Progenitor cell of endocrine pancreas (in vitro differentiated cells): ENCODE measurements at places on chromosomes 5 and 9.

- no peak for DNase-seq
Observed at GRCh38 chr5:53084546-53085255, 24.9 kb downstream of the MOCS2 start.

GRCh38 chr5:61298580-61298979, 33.5 kb upstream of the ZSWIM6 start:
- no peak for DNase-seq

- DNase-seq, result no peak
Observed at GRCh38 chr5:134383980-134384697, 12.8 kb downstream of the UBE2B start.

GRCh38 chr9:132414731-132415130, 4.7 kb downstream of the CFAP77 start:
- no peak for DNase-seq

DNA sequence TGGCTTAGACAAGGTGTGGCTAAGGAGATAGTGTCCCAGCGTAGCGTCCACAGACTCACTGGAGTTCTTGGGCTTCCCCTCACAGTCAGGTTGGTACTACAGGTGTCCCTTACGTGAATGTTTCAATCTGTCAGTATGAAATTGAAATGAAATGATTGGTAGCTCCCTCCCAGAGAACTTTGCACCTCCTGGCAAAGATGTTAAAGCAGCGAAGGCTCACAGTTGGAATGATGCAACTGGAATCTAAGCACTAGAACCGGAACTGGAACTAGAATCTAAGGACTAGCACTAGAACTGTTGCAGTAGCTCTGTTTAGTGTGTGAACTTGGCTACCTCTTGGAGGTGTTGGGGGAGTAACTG, 1.1 kb downstream of the SLC31A1 start:
- DNase-seq, result no peak

- DNase-seq, result no peak
Observed at GRCh38 chr5:153960269-153961215, 78.2 kb downstream of the FAM114A2 start.

GRCh38 chr5:74544811-74545210, 95.7 kb downstream of the ENC1 start:
- DNase-seq, result no peak

- peak; percentile 31 for DNase-seq
Observed at GRCh38 chr5:128213340-128213739, 129.8 kb downstream of the SLC12A2 start.

GRCh38 chr9:33687779-33688178, 107.6 kb upstream of the PRSS3 start:
- no peak for DNase-seq

GRCh38 chr5:74085782-74086181, 459.8 kb downstream of the ARHGEF28 start:
- no peak for DNase-seq

GRCh38 chr5:16108418-16108817, 71.2 kb downstream of the MARCHF11 start:
- DNase-seq, result no peak

GRCh38 chr9:24832307-24832706, 286.6 kb upstream of the IZUMO3 start:
- DNase-seq, result no peak

DNA sequence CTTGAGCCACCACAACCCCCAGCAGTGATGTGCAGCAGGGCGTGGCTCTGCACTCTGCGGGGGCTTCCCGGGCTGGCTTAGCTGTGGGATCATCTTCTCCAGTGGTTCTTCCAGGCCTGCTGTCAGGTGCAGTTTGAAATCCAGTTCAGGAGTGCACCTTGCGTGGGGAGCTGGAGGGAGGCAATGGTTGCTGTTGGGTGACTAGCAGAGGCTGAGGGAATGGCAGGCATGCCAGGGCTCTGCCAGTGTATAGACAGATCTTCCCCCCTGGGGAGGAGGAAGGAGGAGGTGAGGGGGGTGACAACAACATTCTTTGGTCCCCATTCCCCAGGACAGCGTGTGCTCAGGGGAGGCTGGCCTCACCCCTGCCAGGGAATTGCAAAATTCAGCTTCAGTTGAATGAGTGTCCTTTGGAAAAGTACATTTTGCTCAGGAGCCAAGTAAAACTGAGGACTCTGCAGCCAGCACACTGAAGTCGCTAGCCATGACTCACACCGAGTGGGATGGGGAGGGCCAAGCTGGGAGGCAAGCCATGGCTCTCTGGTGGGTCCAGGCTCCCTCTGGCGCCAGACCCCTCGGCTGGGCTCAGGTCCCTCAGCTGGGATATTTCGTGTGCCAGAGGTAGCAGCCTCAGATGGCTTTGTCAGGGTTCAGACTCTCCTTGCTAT, 35.0 kb downstream of the ERGIC1 start:
- DNase-seq, result no peak

GRCh38 chr9:123929177-123929869, 603 bp downstream of the DENND1A start:
- no peak for DNase-seq

GRCh38 chr5:173452119-173452905, 124.1 kb upstream of the STC2 start:
- DNase-seq, result no peak

DNA sequence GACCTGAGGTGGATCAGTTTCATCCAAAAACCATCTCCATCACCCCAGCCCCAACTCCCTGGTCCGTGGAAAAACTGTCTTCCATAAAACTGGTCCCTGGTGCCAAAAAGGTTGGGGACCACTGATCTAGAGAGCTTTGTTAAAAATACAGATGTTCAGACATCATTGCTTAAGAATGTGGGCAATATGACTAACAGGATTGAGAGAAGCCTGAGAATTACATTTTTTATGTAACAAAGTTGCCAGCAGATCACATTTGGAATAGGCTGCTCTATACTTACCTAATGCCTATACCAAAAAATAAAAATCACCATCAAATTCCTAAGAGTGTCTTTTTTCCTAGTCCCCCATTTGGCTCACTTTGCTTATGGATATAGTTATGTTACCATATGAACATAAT, 143.3 kb downstream of the RAPGEF6 start:
- no peak for DNase-seq

DNA sequence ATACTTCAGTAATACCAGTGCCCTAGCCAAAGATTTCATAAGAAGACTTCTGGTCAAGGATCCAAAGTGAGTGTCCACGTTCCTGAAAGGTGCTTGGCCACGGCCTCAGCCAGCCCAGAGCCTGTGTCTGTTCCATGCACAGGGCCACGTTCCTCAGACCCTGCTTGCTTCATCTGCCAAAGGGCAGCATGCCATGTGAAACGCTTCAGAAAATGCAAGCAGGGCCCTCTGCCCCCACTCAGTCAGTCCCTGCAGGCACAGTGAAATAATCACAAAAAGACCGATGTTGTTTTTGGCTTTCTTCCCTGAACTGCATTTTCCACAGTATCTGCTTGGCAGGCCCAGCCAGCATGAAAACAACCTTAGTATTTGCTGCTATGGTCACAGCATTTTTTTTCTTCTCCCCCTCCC, 85.5 kb upstream of the CTSL start:
- DNase-seq, result no peak

DNA sequence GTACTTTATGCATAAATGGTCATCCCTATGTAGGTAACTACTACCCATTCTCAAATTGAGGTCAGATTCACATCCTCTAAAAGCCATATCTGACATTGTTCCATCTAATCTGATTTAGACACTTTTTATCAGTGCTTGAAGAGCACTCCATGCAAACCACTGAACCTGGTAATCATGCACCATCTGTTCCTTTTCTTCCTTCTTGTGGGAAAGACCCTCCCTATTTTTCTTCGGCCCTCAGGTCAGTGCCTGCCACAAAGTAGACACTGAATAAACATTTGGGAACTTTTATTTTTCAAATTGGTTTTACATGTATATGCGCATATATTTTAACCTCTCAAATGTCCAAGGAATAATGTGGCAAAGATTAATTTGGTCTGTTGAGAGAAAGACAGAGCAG, 26.0 kb upstream of the PDE4D start:
- DNase-seq, result no peak

GRCh38 chr5:140239939-140240700, 62.8 kb downstream of the PFDN1 start:
- DNase-seq, result peak; percentile 45

GRCh38 chr5:35470866-35471265, 146.8 kb upstream of the SPEF2 start:
- no peak for DNase-seq

GRCh38 chr5:440401-441201, 2.4 kb upstream of the EXOC3 start:
- no peak for DNase-seq

DNA sequence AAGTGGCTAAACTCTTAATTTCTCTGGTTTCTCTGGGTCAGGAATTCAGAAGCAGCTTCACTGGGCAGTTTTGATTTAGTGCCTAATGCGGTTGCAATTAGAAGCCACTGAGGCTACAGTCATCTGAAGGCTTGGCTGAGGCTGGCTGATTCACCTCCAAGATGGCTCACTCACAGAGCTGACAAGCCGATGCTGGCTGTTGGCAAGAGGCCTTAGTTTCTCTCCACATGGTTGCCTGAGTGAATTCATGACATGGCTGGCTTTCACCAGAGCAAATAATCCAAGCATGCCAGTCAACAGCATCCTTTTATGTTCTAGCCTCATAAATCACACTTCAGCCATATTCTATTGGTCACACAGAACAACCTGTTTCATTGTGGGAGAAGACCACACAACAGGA, 2.8 kb upstream of the CDK7 start:
- DNase-seq, result no peak

- DNase-seq, result no peak
Observed at GRCh38 chr5:157510682-157511081, 50.7 kb downstream of the NIPAL4 start.

DNA sequence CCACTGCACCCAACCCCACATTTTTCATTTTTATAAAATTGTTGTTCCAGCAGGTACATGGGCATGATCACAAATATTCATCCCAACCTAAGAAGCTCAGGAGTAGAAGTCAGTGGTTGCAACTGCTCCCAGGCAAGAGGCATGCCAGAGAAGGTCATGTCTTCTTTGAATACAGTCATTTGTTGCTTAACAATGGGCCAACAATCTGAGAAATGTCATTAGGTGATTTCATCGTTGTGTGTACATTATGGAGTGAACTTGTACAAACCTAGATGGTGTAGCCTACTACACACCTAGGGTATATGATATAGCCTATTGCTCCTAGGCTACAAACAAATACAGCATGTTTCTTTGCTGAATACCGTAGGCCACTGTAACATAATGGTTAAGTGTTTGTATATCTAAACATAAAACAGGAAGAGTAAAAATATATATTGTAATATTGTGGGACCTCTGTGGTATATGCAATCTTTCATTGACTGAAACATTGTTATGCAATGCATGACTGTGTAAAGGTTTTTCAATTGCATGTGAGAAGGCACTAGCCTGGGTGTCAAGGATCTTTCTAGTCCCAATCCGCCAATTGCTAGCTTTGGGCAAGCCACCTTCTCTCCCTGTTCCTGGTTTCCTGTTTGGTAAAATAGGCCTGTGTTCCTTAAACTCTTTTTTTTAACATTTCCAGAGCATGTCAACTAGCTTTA, 27.6 kb downstream of the ATP10B start:
- no peak for DNase-seq

GRCh38 chr5:14155075-14155474, 11.9 kb downstream of the TRIO start:
- no peak for DNase-seq

DNA sequence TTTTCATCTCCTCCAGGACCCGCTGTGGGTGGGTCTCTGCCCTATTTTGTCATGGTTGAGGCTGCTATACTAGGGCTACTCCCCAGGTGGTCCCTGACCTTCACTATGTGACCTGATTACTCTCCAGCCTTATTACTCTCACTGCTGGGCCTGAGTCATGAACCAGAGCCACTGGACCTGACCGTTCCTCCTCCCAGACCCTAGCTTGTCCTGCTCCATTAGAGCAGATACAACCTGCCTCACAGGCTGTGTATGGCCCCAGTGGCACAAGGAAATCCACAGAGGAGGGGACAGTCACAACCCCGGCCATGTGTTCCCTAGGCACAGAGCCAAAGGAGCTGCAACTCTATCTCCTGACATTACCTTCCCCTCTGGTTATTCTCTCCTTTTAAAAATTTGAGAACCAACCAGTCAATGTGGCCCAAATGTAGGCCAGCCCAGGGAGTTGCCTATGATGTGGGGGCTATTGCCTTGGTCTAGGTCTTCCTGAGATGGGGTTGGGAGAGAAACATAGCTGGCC, 96.0 kb upstream of the FSTL4 start:
- no peak for DNase-seq

GRCh38 chr5:172668594-172669071, 27.6 kb downstream of the NEURL1B start:
- DNase-seq, result no peak

- DNase-seq, result no peak
Observed at GRCh38 chr5:64625678-64626077, 64.6 kb upstream of the SHISAL2B start.

- DNase-seq, result no peak
Observed at GRCh38 chr9:21481470-21482056, 550 bp downstream of the IFNE start.

DNA sequence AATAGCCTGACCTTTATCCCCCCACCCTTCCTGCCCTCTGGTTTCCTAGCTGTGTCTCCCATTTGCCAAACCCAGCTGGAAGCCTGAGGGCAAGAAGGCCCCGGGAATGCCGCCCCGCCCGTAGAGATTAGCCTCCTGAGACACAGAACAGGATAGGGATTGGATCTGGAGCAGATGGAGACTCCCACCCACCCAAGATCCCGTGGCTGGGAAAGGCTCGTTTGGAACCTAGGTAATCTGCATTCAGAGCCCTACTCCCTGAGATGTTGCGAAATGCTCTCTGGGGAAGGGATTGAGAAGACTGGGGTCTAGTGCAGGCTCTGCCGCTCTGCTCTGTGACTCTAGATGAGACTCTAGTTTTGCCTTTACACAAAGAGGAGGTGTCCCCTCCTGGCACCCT, 10.9 kb downstream of the AQP3 start:
- DNase-seq, result no peak

- DNase-seq, result no peak
Observed at GRCh38 chr5:175867587-175868347, 3.6 kb upstream of the CPLX2 start.

- DNase-seq, result no peak
Observed at GRCh38 chr9:124440786-124441185, 9.5 kb upstream of the ADGRD2 start.

GRCh38 chr9:36134761-36135505, 1.6 kb upstream of the GLIPR2 start:
- DNase-seq, result no peak

GRCh38 chr5:32413466-32414263, 30.9 kb downstream of the ZFR start:
- no peak for DNase-seq

- DNase-seq, result no peak
Observed at GRCh38 chr5:142874540-142874939, 104.4 kb downstream of the ARHGAP26 start.

GRCh38 chr5:145110181-145110580, 725.0 kb downstream of the PRELID2 start:
- DNase-seq, result no peak

DNA sequence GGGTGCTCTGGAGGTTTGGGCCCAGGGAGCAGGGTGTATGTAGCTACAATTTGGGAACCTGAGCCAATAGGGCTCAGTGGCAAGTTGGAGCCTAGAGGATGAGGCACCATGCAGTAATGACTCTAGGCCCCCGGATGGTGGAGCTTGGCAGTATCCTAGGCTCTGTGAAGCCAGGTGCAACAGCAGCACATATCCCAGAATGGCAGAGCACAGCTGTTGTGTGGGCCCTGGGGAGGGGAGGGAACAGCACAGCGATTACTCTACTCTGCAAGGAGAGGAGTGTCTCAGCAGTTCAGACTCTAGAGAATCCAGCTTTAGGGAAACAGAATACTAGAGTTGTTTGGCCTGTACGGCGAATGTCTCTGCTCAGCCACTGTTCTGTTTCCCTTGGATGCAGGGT, 56.1 kb downstream of the LRRTM2 start:
- DNase-seq, result no peak

- no peak for DNase-seq
Observed at GRCh38 chr9:103530934-103531333, 535.8 kb downstream of the CYLC2 start.
